COR-L47 (cell line): ENCODE measurements at places on chromosomes 11 and 22.

GRCh38 chr11:27012234-27012921, 18.5 kb downstream of the FIBIN start:
- no peak for DNase-seq

GRCh38 chr11:126646701-126647557, 291.4 kb downstream of the ST3GAL4 start:
- no peak for DNase-seq

GRCh38 chr11:30387891-30388861, 65.3 kb downstream of the ARL14EP start:
- DNase-seq, result no peak

GRCh38 chr11:123549926-123550917, 104.2 kb downstream of the SCN3B start:
- DNase-seq, result no peak

- DNase-seq, result peak; percentile 79
These were observed 82.8 kb upstream of the PLET1 start for GRCh38 chr11:112343368-112344039.

GRCh38 chr11:107778839-107779517, 67.1 kb upstream of the SLN start:
- no peak for DNase-seq

DNA sequence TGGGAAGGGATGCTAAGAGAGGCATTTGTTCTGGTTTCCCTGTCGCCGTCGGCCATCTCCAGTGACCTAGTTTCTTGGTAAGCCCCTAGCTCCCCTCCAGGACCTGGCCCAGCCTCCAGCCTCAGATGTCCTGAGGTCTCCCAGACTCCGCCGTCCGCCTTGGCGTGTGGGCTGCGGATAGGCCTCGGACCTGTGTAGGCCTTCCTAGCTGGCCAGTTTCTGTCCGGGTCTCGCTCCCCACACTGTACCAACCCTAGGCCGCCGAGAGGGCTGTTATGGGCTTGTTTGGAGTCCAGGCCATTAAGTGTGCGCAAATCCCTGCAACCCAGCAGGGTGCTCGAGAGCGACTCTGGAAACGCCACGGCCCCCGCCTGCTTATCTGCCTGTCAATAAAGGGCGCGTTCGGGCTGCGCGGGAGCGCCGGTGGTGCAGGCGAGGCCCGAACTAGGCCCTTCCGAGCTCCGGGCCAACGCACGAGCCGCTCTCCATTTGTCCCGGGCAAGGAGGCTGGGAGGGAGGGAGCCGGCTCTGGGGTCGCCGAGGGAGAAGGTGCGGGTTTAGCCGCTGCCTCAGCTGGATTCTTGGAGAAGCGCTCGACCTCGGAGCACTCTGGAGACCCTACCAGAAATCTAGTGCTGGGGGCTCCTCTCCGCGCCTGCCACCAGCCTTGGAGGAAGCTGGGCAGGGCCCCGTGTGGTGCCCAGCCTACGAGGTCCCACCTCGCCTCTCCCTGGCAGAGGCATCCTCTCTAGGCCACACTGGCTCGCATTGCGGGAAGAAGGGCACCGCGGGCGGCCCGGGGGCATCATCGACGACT, 8.7 kb upstream of the PAX6 start:
- DNase-seq, result no peak

DNA sequence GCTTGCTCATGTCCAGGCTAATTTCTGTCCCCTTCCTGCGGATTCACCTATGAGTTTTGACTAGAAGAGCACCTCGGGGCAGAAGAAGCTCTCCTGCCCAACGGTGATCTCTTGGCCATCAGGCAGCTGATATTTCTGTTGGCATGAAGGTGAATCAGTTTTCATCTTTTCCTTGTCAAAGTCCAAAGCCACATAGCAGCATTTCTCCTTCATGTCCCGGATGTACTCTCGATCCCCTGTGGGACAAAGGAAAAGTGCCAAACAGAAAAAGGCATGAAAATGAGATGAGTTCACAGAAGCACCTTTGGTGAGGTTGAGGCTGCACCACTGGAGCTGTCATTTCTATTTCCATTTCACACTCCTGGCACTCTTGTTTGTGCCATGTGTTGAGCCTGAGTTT, 56.8 kb downstream of the DHCR7 start:
- no peak for DNase-seq
